ENCODE measurements at places on chromosomes 13 and 19. TPM values are rescaled to one million over a fixed set of nuclear protein-coding genes. Genes with fewer than 3 reads are reported as not detected.
A peak's percentile ranks its signal among the peaks of the same experiment; 100 is the strongest.

The CERS1 gene
- total RNA-seq, result 4.5 TPM

The GGN gene
- total RNA-seq, result 1.4 TPM

The CBY2 gene
- not detected for total RNA-seq

The CHAF1A gene
- 45.4 TPM for total RNA-seq

DNA sequence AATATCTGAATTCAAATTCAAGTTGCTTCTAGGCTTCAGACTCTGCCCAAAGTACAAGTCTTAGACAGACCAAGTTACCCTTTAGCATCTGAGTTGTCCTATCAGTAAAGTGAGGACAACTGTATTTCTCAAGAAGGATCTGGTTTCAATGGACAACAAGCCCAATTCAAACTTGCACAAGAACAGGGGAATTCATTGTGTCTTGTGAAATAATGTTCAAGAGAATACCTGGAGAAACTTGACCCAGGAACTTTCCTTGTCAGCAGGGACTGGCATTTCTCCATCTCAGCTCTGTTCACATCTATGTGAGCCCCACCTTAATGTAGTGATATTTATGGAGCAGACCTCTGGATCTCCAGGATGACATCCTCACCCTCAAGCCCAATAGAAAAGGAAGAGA, 894.9 kb upstream of the SLC10A2 start:
- DNase-seq, result no peak

DNA sequence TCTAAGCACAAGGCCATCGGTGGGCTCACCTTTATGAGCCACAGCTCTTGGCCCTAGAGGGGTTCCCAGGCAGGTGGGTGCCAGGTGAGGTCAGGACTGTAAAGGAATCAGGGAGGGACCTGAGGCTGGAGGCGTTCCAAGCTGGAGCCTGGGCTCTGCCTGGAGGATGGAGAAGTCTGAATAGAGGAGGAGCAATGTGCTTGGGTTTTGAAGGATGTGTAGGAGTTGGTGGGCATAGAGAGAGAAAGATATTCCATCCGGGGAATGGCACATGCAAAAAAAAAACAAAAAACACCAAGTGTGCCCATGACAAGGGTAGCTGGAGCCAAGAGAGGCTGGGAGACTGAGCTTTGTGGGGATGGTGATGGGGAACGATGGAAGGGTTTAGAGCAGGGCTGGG, 2.4 kb downstream of the GRIN3B start:
- DNase-seq, result no peak

GRCh38 chr13:97944396-97945029, 9.0 kb upstream of the IPO5 start:
- DNase-seq, result no peak

GRCh38 chr19:3577723-3578344, 5.1 kb downstream of the HMG20B start:
- no peak for DNase-seq

DNA sequence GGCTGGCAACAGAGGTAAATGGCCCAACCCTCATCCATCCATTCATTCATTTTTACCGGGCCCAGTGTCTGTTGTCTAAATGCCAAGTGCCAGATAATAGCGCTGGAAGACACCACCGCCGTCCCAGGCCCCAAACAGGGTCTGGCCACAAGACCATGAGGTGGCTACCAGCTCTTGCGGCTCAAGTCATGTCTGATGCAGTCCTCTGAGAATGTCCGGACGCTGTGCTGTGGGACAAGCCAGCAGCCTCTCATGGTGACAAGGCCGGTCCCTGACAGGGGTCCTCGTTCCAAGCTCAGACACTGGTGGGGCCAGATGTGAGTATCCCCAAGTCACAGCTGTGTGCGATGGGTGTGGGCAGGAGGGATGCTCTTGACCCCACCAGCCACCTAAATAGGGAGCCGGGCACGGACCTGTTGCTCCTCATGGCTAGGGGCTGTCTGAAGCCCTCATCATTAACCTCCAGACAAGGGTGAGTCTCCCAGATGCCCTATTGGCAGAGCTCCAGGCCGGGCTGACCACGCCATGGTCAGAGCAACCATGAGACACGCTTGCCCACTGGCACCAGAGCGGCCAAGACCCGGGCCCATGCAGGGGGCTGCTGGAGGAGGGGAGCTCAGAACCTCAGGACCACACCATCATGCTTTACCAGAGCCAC, 58.4 kb downstream of the MLLT1 start:
- DNase-seq, result no peak

GRCh38 chr13:108643646-108644353, 14.4 kb downstream of the MYO16 start:
- no peak for DNase-seq

- no peak for DNase-seq
Measured at GRCh38 chr13:44133626-44134025, 240.0 kb upstream of the SERP2 start.

DNA sequence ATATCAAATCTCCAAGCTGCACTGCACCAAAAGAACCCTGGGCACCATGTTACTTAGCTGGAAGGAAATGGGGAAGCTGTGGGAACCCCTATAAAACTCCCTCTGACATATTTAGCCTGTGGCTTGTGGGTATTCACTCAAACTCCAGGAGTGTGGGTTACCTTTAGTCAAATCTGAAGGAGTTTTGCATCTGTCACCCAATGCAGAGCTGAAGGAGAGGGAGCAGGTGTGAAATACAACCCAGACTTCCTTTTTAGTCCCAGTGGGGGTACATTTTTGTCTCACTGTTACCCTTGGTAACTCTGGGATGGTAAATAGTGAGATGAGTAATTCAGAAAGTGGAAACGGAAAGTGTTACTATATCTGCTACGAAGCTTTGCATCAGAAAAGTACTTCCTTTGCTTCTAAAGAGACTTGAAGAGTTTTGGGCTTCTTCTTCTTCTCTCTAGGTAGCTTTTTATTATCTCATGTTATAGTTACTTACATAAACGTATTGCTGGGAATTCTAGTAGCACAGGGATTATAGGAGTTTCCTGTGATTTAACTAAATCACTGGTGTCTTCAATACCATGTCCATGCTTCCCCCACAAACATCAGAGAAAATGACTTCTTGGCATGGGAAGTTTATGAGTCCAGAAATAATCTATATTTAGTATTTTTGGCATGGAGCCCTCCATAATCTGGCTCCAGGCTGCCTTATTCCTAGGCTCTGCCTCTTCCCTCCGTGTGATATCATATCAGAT, 105.9 kb downstream of the AKAP11 start:
- DNase-seq, result no peak

DNA sequence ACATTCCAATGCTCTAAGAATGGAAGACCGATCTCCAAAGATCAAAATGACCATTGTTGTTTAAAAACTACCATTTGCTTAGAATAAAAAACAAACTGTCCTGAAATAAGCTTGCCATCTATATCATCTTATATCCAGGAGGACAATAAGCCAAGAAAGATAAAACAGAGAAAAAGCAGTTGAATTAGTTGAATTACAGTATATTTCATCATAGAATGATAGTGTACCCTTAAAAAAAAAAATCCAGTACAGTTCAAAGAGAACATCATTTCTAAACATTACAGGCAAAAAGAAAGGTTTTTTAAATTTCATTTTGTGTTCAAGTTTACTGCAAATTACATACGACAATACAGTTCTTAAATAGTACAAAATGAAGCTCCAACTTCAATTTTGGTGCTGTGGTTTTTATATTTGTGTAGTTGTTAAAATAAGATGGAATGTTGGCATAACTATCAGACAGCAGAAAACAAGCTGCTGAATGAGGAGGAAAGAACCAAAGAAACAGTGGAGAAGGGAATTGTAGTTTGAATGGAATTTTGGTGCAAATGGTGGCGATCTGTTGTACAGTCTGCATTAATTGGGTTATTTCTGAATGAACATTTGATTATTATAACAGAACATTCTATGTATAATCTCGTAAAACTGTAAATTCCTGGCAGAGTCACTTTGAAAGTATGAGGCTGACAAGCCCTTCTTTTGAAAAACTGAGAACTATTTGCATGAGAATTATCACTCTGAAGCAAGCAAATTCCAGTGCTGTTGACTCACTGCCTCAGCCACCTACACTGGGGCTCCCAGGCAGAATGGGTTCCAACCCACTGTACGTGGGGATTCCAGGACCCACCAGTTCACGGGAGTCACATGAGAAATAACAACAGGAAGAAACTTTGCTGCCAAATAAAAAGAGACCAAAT, 37.7 kb downstream of the LHFPL6 start:
- DNase-seq, result peak; percentile 39

DNA sequence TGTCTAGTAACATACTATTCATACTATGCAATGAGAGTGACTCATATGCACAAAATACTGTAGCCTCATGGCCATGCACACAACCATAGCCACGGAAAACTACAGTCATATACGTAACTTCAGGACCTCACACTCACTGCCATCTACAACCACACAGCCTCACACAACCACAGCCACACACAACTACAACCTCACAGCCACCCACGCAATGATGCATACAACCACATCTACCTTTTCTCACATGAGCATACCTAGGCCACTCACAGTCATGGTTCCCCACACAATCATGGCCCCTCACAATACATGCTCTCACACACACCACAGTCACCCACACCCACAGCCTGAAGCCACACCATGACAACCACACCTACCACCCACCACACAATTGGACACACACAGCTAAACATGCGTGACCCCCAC, 8.7 kb upstream of the TNFSF14 start:
- DNase-seq, result no peak

GRCh38 chr19:51094696-51095279, 12.1 kb upstream of the KLK14 start:
- no peak for DNase-seq

GRCh38 chr13:43309311-43309710, 285.9 kb downstream of the DNAJC15 start:
- DNase-seq, result no peak
